ENCODE measurements at places on chromosomes 3 and 15.
A peak's percentile ranks its signal among the peaks of the same experiment; 100 is the strongest.

- no peak for DNase-seq
Measured at GRCh38 chr3:177513815-177514610, 316.7 kb upstream of the TBL1XR1 start.

- DNase-seq, result no peak
Measured at GRCh38 chr15:80484333-80484864, 80.2 kb downstream of the ARNT2 start.

GRCh38 chr15:81384891-81385720 is 11.1 kb upstream of the TMC3 start:
- DNase-seq, result no peak

GRCh38 chr3:48952510-48953118 is 34.0 kb downstream of the ARIH2 start:
- no peak for DNase-seq

GRCh38 chr15:91622235-91622634 is 231.3 kb upstream of the SLCO3A1 start:
- DNase-seq, result no peak

DNA sequence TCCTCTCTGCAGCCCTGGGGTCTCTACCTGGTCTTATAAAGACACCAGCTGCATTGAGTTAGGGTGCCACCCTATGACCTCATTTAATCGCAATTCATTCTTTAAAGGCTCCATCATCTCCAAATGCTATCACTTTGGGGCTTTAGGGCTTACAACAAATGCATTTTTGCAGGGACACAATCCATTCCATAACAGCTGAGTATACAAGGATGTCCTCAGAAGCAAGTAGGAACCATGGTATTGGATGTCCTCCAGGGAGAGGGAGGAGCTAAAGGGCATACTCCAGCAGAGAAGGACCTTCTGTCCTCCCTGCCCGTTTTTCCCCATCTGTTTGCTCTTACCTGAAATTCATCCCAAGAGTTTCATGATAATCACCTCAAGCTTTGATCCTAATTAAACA is 30.3 kb downstream of the UMPS start:
- DNase-seq, result no peak

GRCh38 chr3:162729686-162730085 is 1233.1 kb downstream of the OTOL1 start:
- DNase-seq, result no peak

- DNase-seq, result no peak
Measured at GRCh38 chr15:76342058-76342381, 5.4 kb downstream of the ISL2 start.

GRCh38 chr3:173510565-173510964 is 113.0 kb downstream of the NLGN1 start:
- DNase-seq, result no peak

DNA sequence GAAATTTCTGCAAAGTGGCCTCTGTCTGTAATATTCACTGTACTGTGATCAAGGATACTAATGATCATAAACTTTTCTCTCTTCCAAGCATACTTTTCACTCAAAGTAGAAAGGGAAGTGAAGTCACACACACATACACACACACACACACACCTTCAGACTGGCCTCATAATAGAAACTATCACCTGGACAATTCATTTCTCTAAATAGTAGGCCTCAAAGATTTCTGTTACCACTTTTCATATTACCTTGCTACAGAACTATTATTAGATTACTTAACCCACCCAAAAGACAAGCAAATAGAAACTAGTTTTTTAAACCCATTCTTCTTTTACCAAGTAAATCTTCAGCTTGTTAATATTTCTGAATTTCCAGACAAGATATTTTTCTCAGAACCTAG is 12.2 kb downstream of the CPB1 start:
- DNase-seq, result no peak

- DNase-seq, result no peak
Measured at GRCh38 chr3:125395091-125395490, 20.0 kb upstream of the ZNF148 start.

DNA sequence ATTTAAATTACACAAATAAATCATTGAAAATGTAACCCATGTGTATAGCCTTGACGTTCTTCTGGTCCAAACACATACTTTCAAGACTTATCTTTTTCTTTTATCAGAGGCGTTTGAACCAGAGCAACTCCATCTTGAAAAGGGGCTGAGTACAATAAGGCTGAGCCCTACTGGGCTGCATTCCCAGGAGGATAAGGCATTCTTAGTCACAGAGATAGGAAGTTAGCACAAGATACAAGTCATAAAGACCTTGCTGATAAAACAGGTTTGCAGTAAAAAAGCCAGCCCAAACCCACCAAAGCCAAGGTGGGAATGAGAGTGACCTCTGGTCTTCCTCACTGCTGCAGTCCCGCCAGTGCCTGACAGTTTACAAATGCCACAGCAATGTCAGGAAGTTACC is 101.0 kb upstream of the IGSF10 start:
- no peak for DNase-seq

DNA sequence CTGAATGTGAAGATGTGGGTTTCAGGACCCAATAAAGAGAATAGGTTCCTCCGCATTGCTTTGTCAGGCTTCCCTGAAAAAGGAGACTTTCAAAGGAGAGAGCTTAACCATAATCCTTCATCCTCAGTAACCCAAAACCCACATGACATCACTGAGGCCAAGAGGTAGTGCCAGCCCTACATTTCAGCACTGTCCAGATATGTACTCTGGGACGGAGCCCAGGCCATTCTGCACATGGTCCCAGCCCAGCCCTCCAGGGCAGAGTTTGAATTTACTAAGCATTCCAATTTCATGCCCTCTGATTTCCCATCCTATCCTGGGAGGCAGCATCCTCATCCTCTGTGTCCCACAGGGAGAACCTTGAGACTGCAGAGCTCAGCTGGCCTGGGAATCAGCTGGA is 210.5 kb downstream of the GABRB3 start:
- no peak for DNase-seq

- DNase-seq, result no peak
Measured at GRCh38 chr3:181369637-181370036, 342.1 kb upstream of the SOX2 start.

DNA sequence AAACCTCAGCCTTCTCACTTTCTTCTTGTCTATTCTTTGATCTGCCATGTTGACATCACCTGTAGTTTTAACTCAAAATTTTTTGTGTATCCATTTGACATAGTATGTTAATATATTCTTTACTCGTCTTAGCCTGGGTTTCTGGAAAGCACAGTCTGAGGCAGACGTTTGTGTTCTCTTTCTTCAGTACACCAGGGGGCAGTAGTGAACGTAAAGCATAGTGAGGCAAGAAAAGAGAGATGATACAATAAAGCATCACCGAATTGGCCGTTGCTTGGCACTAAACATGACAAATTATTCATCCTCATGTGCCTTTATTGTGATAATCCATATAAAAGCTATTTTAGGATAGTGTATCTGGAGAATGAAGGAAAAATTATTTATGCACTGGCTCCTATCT is 141.0 kb upstream of the MYRIP start:
- peak; percentile 11 for DNase-seq

DNA sequence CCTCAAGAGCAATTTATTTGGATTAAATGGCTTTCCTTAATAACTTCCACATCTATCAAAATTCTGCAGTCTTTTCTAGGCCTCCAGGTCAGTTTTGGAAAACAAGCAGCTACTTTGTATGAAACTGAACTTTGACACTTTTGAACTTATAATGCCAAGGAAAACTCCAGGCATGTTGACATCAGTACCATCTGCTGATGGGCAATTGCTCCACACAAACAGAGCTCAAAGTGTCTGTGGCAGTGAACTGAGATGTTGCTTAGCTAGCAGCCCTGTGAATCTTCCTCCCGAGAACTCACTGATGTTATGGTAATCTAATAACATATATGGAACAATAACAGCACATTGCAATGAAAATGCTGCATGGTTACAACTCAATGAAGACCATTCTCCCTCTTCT is 250.2 kb downstream of the THRB start:
- no peak for DNase-seq

GRCh38 chr3:154943981-154944380 is 136.1 kb upstream of the MME start:
- DNase-seq, result no peak

DNA sequence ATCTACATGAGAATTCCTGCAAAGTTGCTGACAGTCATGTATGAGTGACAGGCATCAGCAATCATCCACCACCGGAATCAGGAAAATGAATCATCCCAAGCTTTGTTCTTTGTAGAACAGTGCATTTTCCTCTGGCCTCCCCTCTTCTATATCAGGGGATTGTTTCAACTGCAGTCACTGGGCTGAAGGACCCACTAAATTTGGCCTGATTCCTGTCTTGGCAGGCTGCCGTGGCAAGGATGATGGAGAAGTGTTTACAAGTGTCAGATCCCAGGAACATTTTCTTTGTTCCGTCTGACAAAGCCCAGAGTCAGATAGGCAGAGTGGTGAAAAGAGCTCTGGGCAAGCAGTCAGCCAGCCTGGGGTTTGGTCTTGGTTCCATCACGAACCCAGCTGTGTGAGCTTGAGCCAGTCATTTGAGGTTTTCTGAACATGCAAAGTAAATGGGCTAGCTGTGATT is 175.1 kb upstream of the TSC22D2 start:
- DNase-seq, result peak; percentile 79

- DNase-seq, result no peak
Measured at GRCh38 chr3:14487086-14487485, 53.1 kb downstream of the GRIP2 start.

- no peak for DNase-seq
Measured at GRCh38 chr3:171690281-171690680, 120.0 kb downstream of the PLD1 start.

- no peak for DNase-seq
Measured at GRCh38 chr3:159800434-159801155, 188.0 kb upstream of the IL12A start.

DNA sequence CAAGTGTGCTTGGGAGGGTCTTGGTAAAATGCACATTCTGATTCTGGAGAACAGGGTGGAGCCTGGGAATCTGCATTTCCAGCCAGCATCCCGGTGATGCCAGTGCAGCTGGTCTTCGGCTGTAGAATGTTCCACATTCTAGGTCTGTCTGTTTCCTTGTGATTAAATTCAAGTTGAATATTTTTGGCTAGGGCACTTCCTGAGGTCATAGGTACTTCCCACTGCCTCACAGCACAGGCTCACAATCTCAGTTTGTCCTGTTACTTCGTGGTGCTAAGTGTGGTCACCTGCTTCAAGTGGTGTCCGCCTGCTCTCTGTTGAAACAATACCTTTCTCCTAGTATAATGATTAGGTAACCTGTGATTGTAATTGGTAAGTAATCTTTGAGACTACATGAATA is 40.1 kb downstream of the FLNB start:
- no peak for DNase-seq

DNA sequence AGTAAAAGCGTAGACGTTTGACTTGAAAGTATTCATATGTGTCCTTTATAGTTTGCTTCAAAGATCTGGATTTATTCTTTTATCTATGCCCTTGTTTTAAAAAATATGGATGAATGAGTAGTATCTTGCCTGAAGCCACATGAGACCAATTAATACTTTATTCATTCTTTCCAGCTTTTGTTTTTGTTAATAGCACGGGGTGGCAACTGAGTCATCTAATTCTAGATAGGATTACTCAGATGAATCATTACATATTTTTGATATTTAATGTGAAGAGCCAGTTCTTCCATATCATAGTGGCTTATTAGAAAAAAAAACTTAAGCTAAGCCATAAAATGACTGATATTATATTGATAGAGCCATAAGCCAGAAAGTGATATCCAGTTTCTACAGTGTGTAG is 121.9 kb downstream of the BBX start:
- DNase-seq, result no peak

- no peak for DNase-seq
Measured at GRCh38 chr3:13556207-13556606, 7.3 kb downstream of the FBLN2 start.

GRCh38 chr3:173006006-173006405 is 135.0 kb downstream of the SPATA16 start:
- no peak for DNase-seq

GRCh38 chr3:42736531-42736930 is 33.9 kb upstream of the HHATL start:
- no peak for DNase-seq

DNA sequence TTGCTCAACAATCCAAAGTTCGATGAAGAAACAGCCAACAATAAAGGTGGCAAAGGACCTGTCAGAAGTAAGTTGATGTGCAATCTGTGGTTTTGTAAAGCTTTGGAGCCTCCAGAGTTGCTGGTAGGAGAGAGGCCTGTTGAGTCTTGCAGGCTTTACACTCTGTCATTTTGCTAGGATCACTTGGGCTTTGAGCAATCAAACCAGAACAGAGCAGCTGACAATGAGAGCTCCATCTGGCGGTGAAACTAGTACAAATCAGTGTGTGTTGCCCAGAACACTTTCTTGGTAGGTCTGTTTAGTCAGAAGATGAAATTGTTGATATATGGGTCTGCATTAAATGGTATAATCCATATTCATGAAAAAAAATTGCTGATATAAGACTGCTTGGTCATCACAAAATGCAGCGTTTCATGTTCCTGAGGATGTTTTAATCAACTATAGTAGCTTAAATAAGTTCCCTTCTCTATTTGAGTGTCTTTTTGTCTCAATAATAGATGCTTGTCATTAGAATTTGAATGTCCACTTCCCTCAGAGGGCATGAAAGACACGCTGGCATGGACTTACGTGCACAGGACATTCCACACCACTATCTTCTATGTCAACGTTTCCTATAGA is 25.7 kb downstream of the TMOD2 start:
- peak; percentile 69 for DNase-seq

DNA sequence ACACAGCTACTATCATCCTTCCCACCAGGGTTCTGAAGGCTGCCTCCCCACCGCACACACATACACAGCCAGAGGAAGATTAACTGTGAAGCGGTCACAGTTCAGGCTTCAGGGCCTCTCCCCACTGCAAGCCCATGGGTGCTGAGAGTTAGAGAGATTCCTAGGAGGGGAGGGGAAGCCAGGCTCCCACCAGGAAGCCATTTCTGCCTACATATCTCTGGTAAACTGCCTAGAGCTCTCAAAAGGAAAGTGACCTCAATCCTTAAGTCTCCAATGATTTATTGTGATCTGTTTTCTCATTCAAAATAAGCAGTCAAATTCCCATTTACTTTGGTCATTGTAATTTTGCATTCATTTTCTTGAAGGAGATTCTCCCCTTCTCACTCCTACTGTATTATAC is 141.0 kb upstream of the BNIP2 start:
- no peak for DNase-seq

- DNase-seq, result no peak
Measured at GRCh38 chr15:48592933-48593332, 52.6 kb downstream of the FBN1 start.

GRCh38 chr3:194265505-194265892 is 85.6 kb downstream of the CPN2 start:
- no peak for DNase-seq

GRCh38 chr3:57856675-57857074 is 100.6 kb downstream of the SLMAP start:
- no peak for DNase-seq

- no peak for DNase-seq
Measured at GRCh38 chr3:182735672-182736071, 57.6 kb upstream of the ATP11B start.

DNA sequence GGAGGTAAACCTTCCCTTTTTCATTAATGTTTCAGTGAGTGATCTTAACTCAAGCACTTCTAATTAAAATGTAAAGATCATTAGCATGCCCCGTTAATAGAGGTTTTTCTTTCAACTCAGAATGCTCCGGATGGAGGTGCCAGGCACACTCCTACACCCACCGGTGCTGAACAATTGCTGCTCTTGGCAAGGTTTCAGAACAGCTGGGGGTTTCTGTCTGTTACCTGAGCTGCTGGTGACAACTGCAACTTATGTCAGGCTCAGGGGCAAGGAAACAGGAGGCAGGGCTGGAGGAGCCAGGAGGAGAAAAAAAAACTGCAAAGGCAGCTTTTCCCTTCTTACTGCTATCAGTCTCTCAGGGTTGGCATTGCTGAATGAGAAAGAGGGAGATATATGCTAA is 250.1 kb downstream of the DIPK2A start:
- DNase-seq, result peak; percentile 92

Data from COR-L47 (cell line).